ENCODE measurements at places on chromosomes 6 and 20.

- no peak for DNase-seq
Observed at GRCh38 chr6:149160943-149161342, 156.6 kb upstream of the TAB2 start.

- DNase-seq, result no peak
Observed at GRCh38 chr6:73058736-73059135, 166.6 kb downstream of the KHDC1L start.

DNA sequence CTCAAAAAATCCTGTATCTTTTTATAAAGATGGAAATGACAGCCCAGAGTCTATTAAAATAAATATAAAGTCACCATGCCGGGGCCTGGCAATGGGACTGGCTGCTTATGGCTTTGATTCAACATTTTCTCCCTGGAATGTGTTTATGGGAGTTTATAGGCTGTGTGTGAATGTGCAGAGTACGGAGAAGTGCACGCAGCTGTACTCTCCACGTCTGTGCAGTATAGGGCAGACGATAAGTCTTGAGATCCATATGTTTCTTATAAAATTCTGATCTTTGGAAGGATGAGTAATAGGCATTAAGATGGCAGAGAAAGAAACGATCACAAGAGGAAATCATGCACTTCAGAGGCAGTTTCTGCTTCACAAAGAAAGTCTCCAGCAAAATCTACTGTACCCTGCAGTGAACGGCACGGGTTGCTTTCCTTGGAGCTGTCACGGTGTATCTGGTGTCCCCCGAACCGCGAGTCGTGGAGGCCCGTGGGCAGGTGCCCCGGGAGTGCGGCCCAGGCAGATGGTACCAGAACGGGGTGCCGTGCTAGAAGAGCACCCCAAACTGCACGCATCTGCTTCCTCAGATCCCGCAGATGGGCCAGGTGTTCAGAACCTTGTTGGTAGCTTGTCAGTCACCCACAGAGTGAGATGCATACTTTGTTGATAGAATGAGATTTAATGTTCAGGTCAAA, 382.5 kb downstream of the TAF4 start:
- DNase-seq, result no peak

- DNase-seq, result no peak
Observed at GRCh38 chr20:45832619-45833018, 980 bp upstream of the SNX21 start.

DNA sequence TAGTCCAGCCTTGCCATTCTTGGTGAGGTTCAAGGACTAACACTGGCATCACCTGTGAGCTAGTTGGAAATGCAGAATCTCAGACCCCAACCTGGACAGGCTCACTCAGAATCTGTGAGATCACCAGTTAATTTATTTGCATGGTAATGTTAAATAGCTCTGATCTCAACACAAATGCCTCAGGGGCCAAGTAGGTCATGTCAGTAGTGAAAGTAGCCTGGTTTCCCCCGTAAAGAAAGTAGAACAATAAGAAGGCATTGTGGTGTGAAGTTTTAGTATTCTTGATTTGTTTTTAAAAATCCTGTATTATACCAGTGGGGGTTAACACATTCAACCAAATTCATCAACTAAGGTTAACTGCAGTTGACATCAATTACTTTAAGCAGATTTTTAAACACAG, 105.5 kb downstream of the PPP1R14C start:
- DNase-seq, result no peak

DNA sequence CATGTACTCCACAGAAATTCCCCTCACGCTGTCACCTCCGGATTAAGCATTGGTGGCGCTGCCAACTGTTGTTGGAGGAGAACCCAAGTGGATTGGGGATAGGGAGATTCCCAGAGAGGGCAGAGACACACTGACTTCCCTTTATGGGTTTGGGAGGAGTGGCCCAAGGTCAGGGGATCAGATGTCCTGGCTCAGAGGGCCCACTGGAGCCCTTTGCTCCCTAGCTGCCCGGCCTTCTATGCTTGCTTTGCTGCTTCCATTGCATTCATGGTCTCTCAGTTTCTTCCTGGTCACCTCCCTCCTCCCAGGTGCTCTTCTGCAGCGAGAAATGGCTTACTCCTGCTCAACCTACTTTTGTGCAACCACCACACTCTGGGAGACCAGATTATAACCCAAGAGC, 14.3 kb downstream of the CUL9 start:
- DNase-seq, result no peak

DNA sequence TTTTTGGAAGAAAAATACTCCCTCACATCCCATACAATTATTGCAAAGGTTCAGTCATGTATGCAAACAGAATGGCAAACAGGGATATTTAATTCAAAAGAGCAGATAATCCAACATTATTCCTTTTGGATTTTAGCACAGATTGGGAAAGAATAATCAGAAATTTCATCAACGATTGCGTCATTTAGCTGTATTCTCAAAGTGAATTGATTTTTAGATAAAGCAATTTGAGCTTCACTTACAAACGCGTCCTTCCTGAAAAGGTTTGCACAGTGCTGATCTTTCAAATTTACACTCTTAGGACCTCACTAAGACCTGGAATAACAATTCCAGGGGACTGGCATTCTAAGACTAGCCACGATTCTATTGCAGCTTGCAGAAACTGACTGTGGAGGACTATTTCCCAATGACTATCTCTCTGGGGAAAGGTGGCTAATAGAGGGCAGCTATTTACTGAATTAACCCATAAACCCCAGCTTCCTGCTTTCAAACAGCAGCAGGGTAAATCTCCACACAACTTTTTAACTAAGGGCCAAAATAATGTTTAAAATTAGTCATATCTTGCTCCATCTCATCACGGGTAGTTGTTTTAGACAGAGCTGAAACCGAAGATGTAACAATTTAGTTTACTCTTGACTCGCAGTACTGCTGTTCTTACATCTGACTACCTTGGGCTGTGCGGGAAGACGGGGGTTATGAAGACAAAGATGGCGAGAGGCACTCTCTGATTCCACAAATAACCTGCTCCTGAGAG, 131.2 kb upstream of the FAM184A start:
- no peak for DNase-seq

DNA sequence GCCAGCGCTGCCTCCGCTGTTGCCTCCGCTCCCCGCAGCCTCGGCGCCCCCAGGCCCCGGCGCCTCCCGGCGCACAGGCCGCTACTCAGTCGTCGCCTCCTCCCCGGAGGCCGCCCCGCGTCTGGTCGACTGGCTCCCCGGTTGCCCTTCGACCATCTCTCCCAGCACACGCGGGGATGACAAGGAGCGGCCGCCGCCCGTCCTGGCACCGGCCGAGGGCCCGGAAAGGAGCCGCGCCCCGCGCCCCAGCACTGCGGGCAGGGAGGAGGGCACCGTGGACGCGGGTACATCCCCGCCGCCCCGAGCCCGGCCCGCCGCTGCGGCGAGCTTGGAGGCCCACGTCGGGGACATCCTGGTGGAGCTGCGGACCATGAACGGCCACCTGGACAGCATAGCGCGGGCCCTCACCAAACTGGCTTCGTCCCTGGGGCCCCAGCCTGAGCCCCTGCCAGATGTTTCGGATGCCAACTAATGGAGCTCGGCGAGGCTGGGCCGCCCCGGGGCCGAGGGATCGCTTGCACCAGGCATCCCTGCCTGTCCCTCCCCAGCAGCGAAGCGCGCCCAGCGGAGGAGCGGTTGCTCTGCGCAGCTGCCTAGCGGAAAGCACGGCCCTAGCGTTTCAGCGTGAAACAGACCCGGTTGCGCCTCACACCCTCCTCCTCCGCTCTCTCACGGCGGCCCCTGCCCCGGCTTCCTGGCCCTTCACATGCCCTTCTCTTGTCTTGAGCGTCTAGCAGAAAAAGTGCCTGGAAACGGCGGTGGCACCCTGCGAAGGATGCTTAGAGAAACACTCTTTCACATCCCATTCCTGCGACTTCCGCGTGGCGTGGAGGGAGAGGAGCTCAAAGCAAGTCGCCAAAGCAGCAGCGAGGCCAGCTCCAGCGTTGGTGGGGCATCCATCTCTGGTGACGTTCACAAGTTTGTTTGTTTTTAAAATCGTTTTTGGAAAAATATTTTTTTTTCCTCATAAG, 285.8 kb upstream of the SUPT3H start:
- DNase-seq, result no peak

DNA sequence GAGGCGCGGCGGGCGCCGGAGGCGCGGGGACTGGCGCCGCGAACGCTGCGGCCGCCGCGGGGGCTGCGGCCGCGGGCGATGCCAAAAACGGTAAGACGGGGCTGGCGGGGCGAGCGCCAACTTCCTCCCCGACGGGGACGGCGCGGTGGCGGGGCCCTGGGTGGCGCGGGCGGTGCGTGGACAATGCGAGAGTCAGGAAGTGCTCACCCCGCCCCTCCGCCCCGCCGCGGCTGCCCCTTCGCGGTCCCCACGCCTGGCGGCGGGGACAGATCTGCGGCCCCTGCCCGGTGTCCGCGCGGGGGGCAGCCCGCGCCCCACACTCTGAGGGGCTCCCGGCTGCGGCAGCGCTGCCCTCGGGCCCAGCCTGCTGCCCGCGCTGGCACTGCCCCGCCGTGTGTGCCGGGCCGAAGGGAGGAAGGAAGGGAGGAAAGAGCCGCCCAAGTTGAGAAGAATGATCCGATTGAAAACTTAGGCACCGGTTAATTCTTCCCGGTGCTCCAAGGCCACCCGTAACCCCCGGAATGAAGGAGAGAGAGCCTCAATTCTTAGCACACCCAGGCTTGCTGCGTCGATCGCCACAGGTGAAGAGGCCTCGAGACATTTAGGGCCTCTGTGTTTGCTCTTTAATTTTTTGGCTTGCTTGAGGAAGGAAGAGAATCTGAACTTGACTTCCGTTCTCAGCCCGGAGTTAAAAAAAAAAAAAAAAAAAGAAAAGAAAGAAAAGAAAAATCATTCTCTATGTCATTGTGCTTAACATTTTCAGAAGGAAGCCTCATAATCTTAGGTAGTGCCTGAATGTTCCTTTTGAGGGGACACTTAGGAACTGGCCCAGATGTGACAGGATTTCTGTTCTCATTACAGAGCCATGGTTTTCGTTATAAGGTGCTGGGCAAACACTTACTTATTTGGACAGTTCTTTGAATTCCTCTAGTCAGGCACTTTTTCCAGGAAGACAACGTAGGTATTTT, 982 bp downstream of the HECA start:
- DNase-seq, result no peak

DNA sequence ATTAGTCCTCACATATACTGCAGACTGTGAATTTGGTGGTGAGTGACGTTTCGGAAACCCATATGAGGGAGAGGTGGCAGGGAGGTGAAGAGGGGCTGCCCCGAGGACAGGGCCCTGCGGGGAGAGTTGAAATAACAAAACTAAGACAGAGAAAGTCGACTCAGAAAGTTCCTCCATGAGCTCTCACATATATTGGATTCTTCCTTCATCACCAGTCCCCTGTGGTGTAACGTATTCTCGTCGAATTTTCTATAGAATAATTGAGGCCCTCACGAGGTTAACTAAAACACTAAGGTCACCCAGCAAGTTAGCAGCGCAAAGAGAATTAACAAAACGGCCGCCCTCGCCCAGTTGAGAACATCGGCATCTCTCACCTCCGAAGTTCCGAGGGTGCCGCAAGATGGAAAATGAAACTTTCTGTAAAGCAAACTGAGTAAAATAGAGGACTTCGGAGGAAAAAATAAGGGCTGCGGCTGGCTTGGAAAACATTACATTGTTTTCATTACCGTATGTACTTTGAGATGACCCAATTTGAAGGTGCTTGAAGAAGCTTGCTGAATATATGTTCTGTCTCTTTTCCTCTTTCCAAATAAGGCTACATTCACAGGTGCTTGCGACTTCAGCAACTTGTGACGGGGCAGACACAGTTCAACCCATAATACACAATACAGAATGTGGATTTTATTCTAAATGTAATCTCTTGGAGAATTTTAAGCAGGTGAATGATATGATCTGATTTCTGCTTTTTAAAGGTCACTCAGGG, 490.9 kb upstream of the JARID2 start:
- DNase-seq, result peak; percentile 39

DNA sequence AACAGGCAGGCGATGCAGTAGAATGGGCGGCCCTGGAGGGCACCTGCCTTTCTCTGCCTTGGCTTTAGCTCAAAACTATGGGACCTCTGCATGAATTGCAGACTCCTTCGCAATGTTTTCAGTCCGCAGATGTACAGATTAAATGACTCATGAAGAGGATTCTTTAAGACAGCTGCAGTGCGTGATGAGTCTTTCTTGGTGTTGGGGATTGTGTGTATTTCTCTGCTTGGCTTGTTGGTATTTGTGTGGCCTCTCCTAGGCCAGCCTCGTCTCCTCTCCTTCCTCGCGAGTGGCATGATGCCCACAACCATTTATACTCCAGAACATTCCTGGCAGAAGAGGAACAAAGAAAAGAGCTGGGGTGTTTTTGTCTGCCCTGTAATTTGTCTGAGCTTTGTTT, 110.6 kb downstream of the SYNDIG1 start:
- no peak for DNase-seq

GRCh38 chr20:50190251-50191064, at the start of gene CEBPB:
Gene CEBPB (plus strand): TSS chr20:50190830. CDS start chr20:50191034, 204 bp downstream.
- DNase-seq, result peak; percentile 60

- no peak for DNase-seq
Observed at GRCh38 chr6:76940191-76940590, 523.1 kb downstream of the HTR1B start.

- no peak for DNase-seq
Observed at GRCh38 chr6:166112580-166112979, 55.1 kb downstream of the TBXT start.

- no peak for DNase-seq
Observed at GRCh38 chr6:21729431-21729830, 135.9 kb downstream of the SOX4 start.

- no peak for DNase-seq
Observed at GRCh38 chr6:157614026-157614568, 208.9 kb upstream of the SNX9 start.

DNA sequence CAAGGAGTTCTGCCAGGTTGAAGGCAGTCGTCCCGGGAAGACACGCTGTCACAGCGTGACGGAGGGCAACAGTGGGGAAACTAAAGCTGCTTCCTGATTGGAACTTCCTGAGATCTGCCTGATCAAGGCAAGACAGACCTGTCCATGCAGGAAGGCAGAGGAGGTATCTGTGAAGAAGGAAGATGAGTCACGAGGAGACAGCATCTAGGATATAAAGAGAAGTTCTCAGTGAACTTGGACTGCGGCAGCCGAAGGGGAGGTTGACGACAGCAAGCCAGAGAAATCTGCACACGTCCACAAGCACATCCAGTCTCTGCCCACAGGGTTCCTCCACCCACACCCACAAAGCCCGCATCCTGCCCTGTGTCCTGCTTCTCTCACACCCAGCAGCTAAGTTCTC, 38.6 kb downstream of the PREP start:
- no peak for DNase-seq

DNA sequence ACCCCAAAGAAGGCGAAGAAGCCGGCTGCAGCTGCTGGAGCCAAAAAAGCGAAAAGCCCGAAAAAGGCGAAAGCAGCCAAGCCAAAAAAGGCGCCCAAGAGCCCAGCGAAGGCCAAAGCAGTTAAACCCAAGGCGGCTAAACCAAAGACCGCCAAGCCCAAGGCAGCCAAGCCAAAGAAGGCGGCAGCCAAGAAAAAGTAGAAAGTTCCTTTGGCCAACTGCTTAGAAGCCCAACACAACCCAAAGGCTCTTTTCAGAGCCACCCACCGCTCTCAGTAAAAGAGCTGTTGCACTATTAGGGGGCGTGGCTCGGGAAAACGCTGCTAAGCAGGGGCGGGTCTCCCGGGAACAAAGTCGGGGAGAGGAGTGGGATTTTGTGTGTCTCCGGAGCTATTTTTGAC, 69.6 kb downstream of the HFE start:
- no peak for DNase-seq
